ENCODE measurements at places on chromosomes 4 and X.

- no peak for DNase-seq
These were observed 66.8 kb downstream of the SPIN3 start for GRCh38 chrX:56928546-56928945.

DNA sequence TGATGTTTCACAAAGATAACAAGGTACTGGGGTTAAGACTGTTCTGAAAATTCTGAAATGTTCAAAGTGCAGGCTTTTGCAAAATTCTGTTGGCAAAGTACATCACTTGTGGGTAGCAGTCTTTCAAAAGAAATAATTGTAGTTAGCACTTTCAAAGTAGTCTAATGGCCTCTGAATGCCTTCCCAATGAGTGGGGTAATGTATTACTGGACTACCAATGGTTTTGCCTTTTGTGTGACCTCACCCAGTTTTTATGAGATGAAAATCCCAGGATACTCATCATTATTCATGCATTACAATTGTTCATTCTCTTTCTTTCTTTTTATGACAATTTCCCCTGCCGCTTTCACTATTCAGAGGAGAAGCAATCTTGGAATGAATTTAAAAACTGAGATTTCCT, 686.1 kb downstream of the GLUD2 start:
- DNase-seq = peak; percentile 41

GRCh38 chr4:1271686-1272085, 18.0 kb upstream of the MAEA start:
- DNase-seq = no peak

- no peak for DNase-seq
These were observed 1151.3 kb upstream of the IGFBP7 start for GRCh38 chr4:58261526-58261925.

GRCh38 chr4:168453146-168453545, 27.1 kb downstream of the DDX60L start:
- no peak for DNase-seq

DNA sequence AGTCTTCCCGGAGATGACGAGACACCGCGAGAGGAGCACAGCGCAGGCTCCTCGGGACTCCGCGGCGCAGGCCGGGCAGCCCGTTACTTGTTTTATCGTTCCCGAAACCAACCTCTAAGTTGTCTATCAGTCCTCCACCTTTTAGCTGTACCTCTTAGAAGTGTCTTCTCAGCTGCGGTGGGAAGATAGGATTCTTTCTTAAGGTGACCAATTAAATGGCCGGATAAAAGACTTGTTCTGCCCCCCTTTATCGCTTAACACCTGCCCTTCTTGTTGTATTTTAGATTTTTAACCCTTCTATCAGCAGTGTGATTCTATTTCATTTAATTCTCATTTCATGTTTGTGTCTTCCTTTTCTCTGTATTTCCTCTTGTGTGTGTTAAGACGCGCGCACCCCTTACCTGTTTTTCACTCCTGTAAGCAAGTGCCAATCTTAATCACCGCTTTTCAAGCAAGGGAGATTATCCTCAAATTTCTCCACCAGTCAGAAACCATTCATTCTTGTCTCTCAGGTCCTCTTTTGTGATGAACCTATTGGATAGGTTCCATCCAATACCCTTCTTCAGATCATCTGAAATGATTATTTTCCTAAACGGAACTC, at the start of gene SLC9B2:
SLC9B2 (minus strand) TSS at position 15 of the 601 bp plus-strand sequence. CDS start 9,211 bp downstream, outside the sequence.
- no peak for DNase-seq

DNA sequence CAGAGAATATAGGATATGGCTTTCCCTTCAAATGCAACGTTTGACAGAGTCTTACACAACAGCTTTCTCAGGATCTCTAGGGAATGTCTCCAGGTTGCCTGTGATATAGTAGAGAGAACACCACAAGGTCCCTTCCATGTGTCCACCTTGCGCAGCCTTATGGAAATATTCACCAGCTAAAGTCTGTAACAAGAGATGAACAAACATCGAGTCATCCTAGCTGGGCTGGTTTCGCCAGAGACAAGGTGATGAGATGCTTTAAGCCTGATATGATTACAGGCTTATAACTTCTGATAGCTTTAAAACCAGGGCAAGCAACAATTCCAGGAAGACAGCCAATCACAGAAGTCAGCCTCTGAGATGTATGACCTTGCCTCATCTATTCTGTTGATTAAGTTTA, 83.8 kb downstream of the SEL1L3 start:
- DNase-seq = peak; percentile 43

DNA sequence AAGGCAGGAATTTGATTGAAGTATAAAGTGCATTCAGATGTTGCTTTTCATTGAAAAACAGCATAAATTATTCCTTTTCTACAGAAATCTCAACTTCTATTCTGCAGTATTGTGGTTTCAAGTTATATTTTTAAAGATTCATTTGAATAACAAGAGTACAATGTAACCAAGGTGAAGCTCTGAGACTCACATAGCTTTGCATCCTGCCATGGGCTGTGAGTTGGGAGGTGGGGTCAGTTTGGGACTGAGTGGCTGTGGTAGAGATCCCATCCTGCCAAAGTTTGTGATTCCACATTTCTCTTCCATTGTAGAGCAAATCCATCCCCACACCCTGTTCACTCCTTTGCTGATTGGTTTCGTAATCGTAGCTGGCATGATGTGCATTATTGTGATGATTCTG, 69.2 kb downstream of the KIT start:
- no peak for DNase-seq
